ENCODE measurements at places on chromosomes 3 and 15. TPM values are rescaled to one million over a fixed set of nuclear protein-coding genes. Genes with fewer than 3 reads are reported as not detected.

Gene C2CD4A
- polyA plus RNA-seq: 0.28 TPM

Gene CA12
- 125 TPM for polyA plus RNA-seq

DNA sequence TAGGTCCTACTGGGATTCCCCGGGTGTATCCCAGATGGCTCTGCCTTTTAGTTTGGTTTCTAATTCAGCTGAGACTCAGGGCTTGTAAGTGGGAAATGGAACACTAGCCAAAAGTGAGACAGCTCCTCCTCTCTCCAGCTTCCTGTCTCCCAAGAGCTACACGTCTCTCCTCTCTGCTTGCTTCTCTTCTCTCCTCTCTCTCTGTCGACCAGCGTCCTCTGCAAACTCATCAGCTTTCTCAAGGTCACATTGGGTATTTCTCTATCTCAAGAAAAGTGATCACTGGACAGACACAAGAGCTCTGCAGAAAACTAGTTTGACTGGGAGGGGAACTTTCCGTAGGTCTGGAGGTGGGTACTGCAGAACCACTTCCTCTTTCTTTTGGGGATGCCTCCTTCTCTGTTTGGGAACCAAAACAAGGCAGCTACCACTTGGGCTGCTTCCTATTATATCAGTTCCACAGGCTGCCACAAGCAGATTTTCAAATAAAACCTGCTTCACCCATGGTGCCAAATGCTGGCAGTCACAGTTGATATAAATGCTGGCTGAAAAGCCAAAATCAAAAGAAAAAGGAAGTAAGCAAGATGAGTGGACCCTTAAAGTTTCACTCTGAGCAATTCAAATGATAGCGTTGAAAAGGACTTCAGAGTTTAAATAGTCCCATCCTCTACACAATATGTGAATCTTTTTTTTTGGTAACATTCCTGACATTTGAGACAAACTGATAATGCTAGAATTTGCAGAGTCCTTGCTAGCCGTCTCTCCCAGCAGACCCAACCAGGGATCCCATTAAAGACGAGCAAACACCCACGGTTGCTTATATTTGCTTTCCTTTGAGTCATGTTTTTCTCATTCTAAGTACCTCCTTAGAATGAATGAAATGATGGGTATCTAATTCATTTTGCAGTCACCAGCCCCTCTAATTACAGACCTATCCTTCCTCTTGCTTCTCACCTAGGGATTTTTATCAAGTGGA is 7.2 kb upstream of the DYNC1LI1 start:
- no peak for DNase-seq

- no peak for DNase-seq
These were observed 399.7 kb downstream of the VPS13C start for GRCh38 chr15:61660579-61660978.

DNA sequence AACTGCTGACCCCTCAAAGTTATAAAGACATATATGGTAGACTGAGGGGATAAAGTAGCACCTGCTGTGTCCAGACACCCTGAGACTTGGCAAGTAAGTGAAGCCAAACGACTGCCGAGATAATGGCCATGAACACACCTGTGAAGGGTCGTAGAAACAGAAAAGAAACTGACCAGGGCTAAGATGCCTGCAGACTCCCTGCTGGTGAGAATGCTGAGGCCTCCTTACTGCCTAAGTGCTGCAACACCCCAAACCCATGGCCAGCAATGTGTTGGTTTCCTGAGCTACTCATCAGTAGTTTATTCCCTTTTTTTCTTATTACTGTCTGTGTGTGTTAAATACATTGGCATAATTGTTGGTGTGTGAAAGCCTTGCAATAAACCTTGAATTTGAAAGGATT is 233.8 kb downstream of the ZNF385D start:
- DNase-seq: no peak

Measured in right renal pelvis (tissue), 4 donors.